ENCODE measurements at places on chromosomes 16 and 17.

- H3K27me3 ChIP-seq, result no peaks in the 10 kb centered on the region
- H3K4me1 ChIP-seq, result peaks cover 3% of the 10 kb centered on the region
- H3K27ac ChIP-seq, result no peak overlapping the region
- no peaks in the 10 kb centered on the region for H3K36me3 ChIP-seq
- no peak overlapping the region for H3K4me3 ChIP-seq
- DNase-seq, result no peak
These were observed 163.5 kb upstream of the CDH11 start for GRCh38 chr16:65285128-65286048.

- H3K4me3 ChIP-seq, result no peak overlapping the region
- H3K27ac ChIP-seq, result no peak overlapping the region
- no peaks in the 10 kb centered on the region for H3K27me3 ChIP-seq
- H3K4me1 ChIP-seq, result no peaks in the 10 kb centered on the region
- peaks cover 86% of the 10 kb centered on the region for H3K36me3 ChIP-seq
These were observed 14.7 kb downstream of the SLC52A1 start for GRCh38 chr17:5020502-5021023.

GRCh38 chr16:88703486-88704309, 2.5 kb downstream of the RNF166 start:
- no peaks in the 10 kb centered on the region for H3K27me3 ChIP-seq
- peak overlapping the region; percentile 15 for H3K27ac ChIP-seq
- H3K4me3 ChIP-seq, result no peak overlapping the region
- no peak for DNase-seq
- H3K36me3 ChIP-seq, result peaks cover 59% of the 10 kb centered on the region
- peaks cover 63% of the 10 kb centered on the region for H3K4me1 ChIP-seq

DNA sequence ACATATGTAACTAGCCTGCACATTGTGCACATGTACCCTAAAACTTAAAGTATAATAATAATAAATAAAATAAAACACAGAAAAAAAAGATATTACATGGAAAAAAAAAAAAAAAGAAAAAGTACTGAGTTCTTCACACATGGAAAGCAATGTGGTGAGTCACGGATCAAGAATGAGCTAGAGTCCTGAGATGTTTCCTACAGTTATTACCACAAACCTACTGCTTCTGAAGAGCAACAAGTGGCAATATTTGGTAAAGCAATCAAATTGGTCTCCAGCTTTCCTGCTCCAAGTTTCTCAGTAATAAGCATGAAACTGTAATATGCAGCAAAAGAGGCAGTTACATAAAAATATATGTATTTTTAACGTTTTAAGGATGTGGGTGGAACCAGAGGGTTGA, 223.3 kb upstream of the SALL1 start:
- no peaks in the 10 kb centered on the region for H3K4me1 ChIP-seq
- no peaks in the 10 kb centered on the region for H3K36me3 ChIP-seq
- no peak for DNase-seq
- no peaks in the 10 kb centered on the region for H3K27me3 ChIP-seq
- H3K4me3 ChIP-seq, result no peak overlapping the region

DNA sequence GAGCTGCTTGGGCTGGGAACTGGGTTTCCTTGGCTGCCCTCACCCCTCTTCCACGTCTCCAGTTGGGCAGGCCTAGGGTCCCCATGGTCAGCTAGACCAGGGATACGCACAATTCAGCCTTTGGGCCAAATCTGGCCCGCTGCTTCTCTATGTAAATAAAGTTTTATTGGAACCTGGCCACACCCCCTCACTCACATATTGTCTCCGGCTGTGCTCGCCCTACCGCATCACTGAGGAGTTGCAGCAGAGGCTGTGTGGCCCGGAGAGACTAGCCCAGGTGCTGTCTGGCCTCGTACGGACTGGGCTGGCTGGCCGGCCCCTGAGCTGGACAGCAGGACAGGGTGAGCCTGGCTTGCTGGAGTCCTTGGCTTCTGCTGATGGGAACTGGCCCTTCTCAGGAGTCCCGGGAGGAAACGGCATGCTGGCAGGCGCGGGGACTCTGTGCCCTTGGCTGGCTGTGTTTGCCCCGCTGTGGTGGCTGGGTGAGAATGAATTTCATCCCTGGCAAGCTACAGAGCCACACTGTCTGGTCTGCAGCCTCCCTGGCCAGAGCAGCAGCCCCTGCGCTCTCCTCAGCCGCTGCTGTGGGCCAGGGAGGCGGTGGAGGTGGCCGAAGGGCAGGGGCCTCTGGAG, 82.0 kb downstream of the ENGASE start:
- no peak overlapping the region for H3K27ac ChIP-seq
- H3K36me3 ChIP-seq, result peaks cover 15% of the 10 kb centered on the region
- peaks cover 33% of the 10 kb centered on the region for H3K4me1 ChIP-seq

DNA sequence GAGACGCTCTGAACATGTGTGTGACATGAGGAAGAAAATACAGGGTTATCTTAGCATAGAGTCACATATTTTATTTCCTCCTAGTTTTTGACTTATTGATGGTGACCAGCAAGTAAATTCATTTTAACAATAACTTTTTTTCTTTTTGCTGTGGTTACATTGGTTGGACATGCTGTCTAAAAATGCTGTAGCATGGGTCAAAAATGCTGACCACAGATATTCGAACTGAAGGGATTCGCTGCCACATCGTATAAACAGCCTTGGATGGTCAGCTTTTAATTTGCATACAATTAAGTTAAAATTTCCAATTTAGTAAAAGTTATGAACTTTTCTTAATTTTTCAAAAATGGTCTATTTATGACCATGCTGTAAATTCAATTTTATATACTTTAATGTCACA, 30.5 kb downstream of the RPGRIP1L start:
- H3K27ac ChIP-seq, result no peak overlapping the region
- H3K27me3 ChIP-seq, result no peaks in the 10 kb centered on the region
- H3K4me3 ChIP-seq, result no peak overlapping the region
- no peaks in the 10 kb centered on the region for H3K4me1 ChIP-seq

DNA sequence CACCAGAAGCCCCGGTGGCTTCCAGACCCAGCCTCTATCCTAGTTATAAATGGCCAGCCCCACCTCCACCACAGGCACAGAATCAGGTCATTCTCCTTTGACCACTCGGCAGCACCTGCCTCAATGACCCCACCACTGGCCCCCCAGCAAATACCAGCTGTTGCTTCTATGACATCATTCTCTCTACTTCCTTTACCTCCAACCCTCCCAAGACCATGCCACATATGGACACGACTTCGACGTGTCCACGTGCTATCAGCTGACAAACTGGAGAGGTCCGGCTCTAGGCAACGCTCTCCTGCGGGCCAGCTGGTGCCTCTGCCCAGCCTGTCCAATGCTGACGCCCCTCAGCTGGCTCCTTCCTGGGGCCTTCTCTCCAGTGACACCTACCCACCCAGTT, 5.9 kb downstream of the ALYREF start:
- H3K27me3 ChIP-seq, result no peaks in the 10 kb centered on the region
- H3K27ac ChIP-seq, result no peak overlapping the region
- peaks cover 11% of the 10 kb centered on the region for H3K4me1 ChIP-seq
- no peak for DNase-seq
- H3K4me3 ChIP-seq, result no peak overlapping the region

DNA sequence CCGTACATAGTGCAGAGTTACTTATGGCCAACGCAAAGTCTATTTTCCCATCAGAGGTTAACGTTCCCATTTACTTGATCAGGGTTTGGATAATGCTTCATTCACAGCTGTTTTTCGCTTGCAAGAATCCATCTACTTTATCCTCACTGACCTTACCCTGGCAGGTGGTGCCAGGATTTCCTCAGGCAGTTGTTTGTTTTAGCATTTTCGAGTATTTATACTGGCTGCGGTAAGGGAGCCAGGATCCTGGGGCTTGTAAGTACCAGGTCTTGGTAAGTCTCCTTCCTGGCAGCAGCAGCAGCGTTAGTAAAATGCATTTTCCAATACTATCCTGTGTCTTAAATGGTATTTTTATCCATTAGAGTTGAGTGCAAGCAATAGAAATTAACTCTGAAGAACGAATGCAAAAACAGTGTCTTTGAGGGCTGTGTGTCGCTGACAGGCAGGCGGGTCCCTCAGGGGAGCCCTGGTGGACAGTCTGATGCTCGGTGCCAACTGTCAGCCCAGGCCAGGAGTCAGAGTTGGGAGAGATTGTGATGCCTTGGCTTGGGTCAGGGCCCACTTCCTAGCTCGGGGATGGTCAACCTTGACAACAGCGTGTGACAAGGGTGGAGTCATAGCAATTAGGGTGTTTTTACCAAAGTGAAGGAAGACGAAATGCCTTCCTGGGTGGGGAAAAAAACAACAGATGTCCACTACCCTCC, 92.4 kb upstream of the HSBP1 start:
- H3K4me1 ChIP-seq, result peaks cover 4% of the 10 kb centered on the region
- no peak overlapping the region for H3K4me3 ChIP-seq
- no peak for DNase-seq

DNA sequence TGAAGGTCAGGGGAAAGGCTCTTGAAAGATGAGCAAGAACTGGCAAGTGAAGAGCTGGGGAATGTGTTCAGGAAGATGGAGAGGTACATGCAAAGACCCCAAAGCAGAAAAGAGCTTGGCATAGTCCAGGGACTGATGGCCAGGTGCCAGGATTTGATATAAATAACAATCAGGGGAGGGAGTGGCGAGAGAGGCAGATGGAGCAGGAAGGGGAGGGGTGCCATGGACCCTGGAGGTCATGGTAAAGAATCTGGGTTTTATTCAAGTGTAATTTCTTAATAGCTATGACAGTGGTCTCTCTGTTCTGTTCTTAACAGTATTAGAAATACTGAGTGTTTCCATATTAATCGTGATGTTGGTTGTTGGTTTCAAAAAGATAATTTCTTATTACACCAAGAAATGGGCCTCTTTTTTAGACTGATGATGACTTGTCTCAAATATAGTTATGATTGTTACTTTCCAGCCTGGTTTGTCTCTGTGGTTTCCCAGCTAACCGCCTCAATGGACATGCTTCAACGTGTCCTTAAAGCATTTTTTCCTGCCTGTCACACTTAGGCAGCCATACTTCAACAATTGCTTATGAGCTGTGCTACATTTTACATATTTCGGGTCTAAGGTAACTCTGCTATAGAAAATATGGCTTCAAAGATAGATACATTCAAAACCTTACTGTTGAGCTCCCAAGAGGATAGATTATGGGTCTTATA, 49.4 kb downstream of the MYH10 start:
- H3K27me3 ChIP-seq, result no peaks in the 10 kb centered on the region
- H3K4me3 ChIP-seq, result no peak overlapping the region
- H3K27ac ChIP-seq, result no peak overlapping the region
- H3K36me3 ChIP-seq, result peaks cover 2% of the 10 kb centered on the region
- no peak for DNase-seq

DNA sequence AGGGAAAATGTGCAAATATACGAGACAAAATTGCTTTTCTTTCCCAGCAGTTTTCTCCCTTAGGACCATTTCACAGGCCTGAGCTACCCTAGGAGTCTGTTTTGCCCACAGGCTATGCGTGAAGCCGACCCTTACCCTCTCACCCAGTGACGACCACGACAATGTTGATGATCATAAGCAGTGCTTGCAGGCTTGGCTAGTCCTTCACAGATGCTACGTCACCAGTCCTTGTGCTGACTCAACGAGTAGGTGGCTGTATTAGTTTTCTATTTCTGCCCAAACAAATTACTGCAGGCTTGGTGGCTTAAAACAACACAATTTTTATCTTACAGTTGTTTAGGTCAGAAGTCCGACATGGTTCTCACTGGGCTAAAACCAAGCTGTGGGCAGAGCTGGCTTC, 574.6 kb upstream of the HSBP1 start:
- no peak for DNase-seq
- H3K27me3 ChIP-seq, result no peaks in the 10 kb centered on the region
- no peak overlapping the region for H3K4me3 ChIP-seq
- H3K4me1 ChIP-seq, result no peaks in the 10 kb centered on the region
- H3K36me3 ChIP-seq, result no peaks in the 10 kb centered on the region
- no peak overlapping the region for H3K27ac ChIP-seq

GRCh38 chr16:63497408-63497807, 1461.2 kb upstream of the CDH8 start:
- H3K4me1 ChIP-seq, result no peaks in the 10 kb centered on the region
- H3K27me3 ChIP-seq, result no peaks in the 10 kb centered on the region
- H3K36me3 ChIP-seq, result no peaks in the 10 kb centered on the region
- no peak for DNase-seq
- no peak overlapping the region for H3K4me3 ChIP-seq

DNA sequence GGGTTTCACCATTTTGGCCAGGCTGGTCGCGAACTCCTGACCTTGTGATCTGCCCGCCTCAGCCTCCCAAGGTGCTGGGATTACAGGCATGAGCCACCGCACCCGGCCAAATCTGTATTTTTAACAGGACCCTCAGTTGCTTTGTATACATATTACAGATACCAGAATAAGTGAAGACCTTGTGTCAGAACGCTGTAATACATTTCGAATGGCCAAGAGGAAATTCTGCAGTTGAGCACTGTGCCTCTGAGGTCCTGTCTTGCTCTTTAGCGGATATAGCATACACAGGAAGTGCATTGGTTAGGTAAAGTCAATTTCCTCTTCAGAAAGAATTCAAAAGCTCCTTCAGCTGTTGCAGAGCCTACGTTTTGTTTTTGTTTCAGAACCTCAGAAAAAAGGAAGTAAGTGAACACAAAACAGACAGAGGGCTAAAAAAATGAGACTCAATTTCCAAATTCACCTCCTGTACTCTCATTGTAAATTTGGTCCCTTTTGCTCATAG, 15.7 kb downstream of the CRLF3 start:
- no peaks in the 10 kb centered on the region for H3K27me3 ChIP-seq
- DNase-seq, result no peak
- H3K4me1 ChIP-seq, result no peaks in the 10 kb centered on the region
- no peak overlapping the region for H3K4me3 ChIP-seq
